Right atrium auricular region (tissue), 2 donors: ENCODE measurements at places on chromosomes 3 and 15. TPM values are rescaled to one million over a fixed set of nuclear protein-coding genes. Genes with fewer than 3 reads are reported as not detected.

Gene PROK2
- total RNA-seq: 0.48 TPM

Gene GOLGA8G
- total RNA-seq: not detected

Gene GNAT1
- total RNA-seq: not detected

Gene MST1R
- 1.2 TPM for total RNA-seq

Gene HIGD2B
- total RNA-seq: not detected

Gene VWA5B2
- total RNA-seq: not detected

Gene CYP1A1
- total RNA-seq: not detected

Gene TUSC7
- total RNA-seq: not detected
